ENCODE measurements at places on chromosomes 2 and 18.

DNA sequence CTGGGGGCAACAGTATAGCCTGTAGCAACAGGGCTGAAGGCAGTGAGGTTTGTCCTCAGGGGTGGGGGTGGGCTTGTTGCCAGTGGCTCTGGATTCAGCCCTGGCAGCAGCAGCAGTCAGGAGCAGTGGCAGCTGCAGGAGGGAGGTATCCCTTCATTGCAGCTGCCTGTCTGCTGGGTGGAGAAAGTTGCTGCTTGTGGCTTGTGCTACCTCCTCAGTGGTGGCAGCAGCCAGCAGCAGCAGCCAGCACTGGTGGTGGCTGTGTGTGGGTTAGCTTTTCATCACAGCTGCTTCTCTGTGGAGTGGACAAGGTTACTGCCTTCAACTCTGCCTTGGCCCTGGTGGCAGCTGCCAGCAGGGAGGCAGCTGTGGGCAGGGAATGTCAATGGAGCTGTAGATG lies 94.9 kb downstream of the ARL6IP6 start:
- no peak for DNase-seq

DNA sequence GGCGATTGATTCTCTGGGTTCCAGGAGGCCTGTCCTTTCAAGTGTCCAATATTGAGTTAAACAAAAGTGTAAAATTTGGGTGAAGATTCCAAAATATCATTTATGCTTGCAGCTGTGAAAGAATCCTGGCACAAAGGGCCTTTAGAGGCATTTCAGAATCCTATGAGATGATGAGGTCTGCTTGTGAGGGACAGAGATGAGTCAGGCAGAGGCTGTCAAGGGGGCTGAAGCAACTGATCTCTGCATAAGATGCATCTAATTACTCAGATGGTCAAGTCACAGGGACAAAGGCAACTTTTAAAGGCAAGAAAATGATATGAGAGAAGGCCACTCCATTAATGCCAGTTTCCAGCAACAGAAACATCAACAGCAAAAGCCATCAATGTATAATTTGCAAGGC lies 78.8 kb downstream of the FHOD3 start:
- no peak for DNase-seq

DNA sequence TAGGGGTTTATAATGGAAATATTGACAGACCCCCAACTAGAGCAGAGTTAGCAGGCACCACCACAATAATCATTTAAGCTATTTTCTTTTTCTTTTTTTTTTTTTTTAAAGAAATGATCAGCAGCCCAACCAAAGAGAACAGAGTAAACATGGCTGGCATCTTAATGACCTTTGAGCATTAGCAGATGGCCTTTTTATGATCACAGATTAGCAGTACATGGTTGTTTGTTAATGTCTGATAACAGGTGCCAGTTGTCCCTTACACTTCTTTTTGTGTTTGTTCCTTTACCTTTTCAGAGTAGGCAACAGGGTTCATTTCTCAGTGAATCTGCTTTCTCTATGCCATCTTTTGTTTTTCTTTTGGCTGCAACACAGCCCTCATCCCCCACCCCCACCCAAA lies 747.0 kb downstream of the BCL11A start:
- no peak for DNase-seq

DNA sequence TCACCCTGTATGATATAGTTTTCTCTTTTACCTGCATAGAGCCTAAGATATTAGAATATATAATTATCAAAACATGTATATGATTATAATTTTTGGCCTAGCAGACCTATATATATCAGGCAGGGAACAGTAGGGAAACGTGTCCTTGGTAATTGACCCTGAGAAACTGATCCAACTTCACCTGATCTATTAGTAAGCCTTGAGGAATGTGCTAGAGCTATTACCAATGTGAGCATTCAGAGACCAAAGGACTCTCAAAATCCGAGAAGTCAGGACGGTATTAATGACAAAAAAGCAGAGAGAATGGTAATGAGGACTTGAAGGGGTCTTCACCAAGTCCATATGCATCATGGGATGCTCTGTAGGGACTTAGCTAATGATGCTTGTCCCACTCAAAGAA lies 571.9 kb downstream of the CPS1 start:
- no peak for DNase-seq

GRCh38 chr2:144382849-144383248 lies 137.1 kb downstream of the ZEB2 start:
- DNase-seq = no peak

GRCh38 chr2:224523626-224524577 lies 61.3 kb downstream of the CUL3 start:
- no peak for DNase-seq

- DNase-seq = no peak
Observed at GRCh38 chr2:174574657-174575056, 22.9 kb downstream of the WIPF1 start.

GRCh38 chr2:37317746-37318145 lies 6.9 kb downstream of the PRKD3 start:
- no peak for DNase-seq

- DNase-seq = no peak
Observed at GRCh38 chr18:65938592-65939372, 188.0 kb downstream of the CDH7 start.

DNA sequence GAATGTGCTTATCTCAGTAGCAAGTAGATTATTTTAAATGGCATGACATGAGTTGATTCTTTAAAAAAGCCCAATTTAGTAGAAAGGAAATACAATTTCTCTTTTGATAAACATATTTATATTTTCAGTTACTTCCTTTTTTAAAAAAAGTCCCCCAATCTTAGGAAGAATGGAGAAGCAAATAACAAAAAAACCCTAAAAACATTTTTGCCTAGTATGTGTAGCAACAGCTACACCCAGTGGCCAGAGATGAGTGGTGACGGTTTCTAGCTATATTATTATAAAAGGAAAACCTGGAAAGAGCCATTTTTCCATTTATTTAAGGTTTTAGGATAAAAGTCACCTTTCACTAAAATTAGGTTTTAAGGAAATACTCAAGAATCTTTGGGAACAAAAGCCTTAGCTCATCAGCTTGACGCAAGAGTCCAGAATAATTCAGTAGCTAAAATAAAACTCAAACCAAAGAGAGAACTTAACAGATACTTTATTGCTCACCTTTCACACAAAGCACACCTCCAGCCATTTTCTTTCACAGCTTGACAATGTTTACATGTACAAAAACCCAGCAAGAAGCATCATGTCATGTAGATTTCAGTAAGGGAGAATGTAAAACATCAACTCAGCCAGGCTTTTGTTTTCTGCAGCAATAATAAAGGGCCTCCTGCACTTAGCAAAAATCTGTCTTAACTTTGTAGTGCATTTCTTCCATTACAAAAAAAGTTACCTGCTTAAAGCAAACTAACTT lies 15.7 kb downstream of the FAM98A start:
- no peak for DNase-seq

DNA sequence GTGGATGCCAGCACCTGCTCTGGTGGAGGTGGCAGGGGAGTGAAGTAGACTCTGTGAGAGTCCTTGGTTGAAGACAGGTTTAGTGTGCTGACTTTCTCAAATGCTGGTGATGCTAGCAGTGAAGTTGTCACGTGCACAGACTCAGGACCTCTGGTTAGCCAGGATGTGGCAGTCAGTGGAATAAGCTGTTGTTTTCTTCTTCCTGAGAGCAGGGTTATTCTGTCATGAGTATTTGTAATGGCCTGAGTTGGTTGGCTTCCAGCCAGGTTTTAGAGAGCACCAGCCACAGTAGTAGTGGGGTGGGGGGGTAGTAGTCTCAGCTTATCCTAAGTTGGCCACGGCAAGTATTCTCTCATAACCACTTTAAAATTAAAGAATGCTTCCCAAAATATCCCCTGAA lies 238.5 kb upstream of the FBXO11 start:
- no peak for DNase-seq

DNA sequence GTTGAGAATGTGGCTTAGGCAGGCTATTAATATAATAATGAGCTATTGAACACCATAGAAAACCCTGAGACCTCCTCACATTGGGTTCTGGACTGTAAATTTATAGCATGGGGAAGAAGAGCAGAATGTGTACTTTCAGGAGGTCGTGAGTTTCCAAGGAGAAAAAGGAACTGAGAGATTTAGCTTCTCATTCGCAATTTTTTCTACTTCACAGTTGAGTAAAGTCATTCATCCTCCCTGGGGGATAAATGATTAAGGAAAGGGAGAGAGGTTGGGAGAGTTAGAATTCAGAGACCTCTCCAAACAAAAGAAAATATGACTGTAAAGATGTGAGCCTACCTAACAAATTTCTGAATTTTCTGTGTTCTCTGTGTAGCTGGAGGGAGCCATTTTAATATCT lies 205.8 kb upstream of the CYRIA start:
- DNase-seq = no peak

DNA sequence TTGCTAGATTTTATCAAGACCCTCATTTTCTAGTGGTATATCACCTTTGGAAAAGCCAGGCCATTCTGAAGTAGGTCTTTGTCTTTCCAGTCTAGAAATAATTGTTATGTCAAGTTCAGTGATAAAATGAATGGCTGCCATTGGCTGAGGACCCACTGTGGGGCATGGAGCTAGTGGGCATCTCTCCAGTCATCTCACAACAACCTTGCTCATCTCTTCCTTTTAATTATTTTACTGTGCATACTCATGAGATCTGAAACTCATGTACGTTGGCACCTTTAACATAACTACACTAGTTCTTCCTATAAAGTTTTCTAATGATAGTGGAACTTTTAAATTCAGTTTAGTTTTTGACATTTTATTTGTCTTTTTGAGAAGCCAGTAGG lies 240.9 kb downstream of the SLC8A1 start:
- DNase-seq = no peak

DNA sequence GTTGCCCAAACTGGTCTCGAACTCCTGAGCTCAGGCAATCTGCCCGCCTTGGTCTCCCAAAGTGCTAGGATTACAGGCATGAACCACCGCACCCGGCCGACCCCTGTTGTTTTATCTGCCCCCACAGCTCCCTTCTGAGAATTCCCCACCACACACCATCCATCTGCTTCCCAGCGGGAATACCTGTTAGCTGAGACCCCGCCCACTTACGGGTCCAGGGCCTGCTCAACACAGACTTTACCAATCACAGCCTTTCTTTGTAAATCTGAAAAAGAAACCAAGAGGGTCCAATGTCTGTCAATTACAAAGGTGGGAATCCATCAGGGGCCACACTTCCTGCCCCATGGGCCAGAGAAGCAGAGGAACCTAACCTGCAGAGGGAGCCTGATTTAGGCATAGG lies 14.2 kb upstream of the CABLES1 start:
- DNase-seq = no peak

GRCh38 chr2:162221064-162221463 lies 22.2 kb downstream of the FAP start:
- DNase-seq = peak; percentile 37

GRCh38 chr2:158745067-158745865 lies 49.9 kb upstream of the DAPL1 start:
- no peak for DNase-seq

- DNase-seq = no peak
Observed at GRCh38 chr2:156110890-156111289, 221.6 kb downstream of the NR4A2 start.

- no peak for DNase-seq
Observed at GRCh38 chr2:15649561-15650255, 58.0 kb downstream of the DDX1 start.

DNA sequence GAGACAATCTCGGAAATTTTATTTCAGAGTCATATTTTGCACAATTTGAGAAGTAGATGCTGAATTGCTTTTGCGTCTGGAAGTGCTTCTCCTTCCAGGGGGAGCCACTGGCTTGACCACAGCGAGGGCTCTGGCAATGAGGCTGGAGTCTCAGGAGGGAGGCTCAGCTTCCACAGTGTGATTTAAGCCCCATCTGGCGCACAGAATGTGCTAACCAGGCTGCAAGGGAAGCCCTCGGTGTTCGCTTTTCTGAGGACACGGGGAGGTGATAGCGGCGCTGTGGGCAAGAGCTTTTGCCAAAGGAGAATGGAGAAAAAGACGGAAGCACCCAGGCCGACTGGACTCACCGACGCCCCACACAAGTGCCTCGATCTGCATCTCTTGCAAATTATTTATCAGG lies 52.4 kb downstream of the ADI1 start:
- DNase-seq = no peak

DNA sequence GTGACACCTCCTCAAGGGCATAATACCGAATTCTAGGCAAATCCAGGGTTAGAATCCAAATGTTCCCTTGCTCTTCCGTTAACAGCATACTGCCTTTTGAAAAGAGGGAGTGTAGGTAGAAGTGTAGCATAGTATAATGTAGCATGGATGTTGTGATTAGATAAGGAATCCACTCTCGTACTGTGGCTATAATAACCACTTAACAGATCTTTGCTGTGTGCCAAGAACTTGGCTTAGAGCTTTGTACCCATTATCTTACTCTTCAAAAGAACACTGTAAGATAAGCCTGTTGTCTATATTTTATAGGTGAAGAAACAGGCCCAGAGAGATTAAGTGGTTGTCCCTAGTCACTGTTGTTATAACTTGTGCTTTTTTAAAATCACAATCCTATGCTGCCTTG lies 24.2 kb downstream of the WDR75 start:
- no peak for DNase-seq

DNA sequence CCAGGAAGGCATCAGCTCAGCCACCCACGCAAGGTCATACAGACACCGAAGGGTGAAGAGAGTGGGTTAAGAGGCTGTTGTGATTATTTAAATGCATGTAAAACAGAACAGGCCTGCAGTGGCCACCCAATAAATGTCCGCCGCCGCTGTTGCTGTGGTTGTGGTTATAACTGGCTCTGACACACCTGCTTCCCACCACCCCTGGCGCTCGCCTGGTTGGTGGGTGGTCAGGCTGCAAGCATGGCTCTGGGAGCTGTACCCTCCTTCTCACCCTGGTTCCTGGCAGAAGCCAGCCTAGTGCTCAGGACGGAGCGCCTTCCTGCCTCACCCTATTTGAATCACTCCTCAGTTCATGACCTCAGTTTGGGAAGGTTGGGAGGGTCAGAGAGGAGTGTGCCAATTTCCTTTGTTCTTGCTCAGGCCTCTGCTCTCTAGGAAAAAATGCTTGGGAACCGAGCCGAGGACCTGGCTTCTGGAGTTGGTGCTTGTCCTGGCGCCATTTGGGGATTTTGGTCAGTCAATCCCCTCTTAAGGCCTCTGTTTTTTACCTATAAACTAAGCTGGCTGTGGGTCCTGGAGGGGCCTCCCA lies 5.3 kb upstream of the CRYBA2 start:
- DNase-seq = no peak

GRCh38 chr2:191811807-191812602 lies 34.9 kb downstream of the CAVIN2 start:
- no peak for DNase-seq

DNA sequence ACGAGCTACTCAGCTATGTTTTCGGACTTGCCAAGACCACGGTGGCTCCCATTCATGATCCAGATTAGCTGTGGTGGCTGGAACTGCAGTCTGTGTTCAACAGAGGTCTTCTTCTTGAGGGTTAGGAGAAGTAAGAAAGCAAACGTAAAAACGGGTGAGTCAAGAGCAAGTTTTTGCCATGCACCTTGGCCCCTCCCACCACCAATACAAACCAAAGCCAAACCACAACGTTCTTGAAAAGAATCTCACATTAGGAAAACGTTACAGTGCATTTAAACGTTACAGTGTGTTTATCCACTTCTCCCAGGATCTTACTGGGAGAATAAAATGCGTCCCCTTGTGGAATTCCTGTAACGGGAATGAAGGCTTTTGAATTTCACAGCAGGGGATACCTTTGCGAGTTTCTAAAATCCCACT lies 725 bp downstream of the FBXO48 start:
- no peak for DNase-seq

GRCh38 chr2:179338681-179339080 lies 74.0 kb upstream of the SESTD1 start:
- no peak for DNase-seq
